ENCODE measurements at places on chromosomes 11 and 22.

GRCh38 chr11:10443152-10443551 lies 11.9 kb upstream of the AMPD3 start:
- no peak for DNase-seq

DNA sequence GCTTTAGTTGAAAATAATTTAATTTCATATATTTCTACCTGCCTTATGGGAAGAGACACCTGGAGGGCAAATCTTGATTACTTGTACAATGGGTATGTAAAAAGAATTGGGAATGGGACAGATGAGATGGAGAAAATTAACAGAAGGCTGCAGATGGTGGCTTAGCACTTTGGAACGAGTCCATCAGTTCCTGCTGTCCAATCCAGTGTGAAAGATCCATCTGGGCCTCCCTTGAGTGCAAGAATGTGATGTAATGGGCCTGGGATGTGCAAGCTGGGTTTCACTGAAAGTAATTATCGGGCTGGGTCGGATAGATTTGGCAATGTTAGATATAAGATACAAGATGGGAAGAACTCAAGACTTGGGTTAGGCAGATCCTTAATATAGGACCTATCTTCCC lies 42.0 kb downstream of the CECR2 start:
- no peak for DNase-seq

DNA sequence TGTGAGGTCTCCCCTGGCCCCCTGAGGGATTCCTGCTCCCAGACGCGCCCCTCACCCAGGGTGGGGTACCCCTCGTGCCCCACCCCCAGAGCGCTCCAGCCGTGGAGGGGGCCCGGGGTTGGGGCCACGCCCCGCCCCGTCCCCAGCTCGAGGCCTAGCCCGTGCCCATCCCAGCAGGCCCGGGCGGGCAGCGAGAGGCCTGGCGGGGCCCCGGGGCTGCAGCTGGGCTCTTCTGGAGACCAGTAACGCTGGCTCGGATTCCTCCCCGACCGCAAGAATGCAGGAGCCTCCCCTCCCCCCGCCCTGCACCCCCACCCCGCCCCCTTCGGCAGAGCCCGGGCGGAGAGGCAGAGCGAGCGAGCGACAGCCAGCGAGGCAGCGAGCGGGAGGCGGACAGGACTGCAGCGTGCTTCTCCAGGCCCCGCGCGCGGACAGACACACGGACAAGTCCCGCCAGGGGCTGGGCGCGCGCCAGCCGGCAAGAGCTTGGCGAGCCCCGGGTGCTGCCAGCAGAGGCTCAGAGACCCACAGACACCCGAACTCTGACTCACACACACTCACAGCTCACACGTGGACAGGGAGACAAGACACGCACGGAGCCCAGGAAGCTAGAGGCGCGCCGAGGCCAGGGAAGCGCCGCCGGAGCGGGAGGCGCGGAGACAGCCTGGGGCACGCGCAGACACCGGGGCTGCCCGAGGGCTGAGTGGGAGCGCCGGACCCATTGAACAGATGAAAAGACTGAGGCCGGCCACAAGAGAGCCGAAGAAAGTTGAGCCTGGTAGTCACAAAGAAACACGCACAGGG lies 15.2 kb downstream of the BCL9L start:
- DNase-seq, result no peak

DNA sequence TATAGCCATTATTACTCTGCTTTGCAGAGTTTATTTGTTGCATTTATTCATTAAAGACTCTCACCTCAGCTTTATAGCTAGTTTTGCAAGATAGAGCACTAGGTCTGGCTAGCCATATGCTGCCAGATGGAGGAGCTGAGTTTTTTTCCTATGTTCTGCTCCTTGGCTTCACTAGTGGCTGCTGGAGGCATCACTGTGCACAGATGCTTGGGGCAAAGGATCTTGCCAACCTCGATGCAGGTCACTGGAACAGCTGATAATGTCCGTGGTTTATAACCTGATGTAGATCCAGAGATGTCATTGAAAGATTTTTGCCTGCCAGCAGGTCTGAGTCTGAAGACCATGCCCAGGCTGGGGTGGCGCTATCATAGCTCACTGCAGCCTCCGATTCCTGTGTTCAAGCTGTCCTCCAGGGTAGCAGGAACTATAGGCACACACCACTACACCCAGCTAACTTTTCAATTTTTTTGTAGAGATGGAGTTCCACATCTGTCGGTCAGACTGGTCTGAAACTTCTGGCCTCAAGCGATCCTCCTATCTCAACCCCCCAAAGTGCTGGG lies 63.2 kb downstream of the PACS1 start:
- no peak for DNase-seq

DNA sequence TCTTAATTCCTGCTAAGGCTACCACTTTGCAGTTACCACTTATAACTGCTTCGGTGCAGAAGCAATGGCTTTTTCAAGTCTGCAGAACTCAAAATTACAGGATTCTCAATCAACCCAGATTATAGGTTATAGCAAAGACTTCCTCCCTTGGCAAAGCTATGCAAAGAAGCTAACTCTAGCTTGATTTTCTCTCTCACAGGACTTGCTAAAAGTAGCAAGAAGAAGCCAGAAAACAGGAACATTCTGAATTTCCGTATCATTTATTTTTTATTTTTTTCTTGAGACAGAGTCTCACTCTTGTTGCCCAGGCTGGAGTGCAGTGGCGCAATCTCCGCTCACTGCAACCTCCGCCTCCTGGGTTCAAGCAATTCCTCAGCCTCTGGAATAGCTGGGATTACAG lies 10.7 kb upstream of the PLEKHB1 start:
- no peak for DNase-seq
